ENCODE measurements at places on chromosomes 5 and 9.

DNA sequence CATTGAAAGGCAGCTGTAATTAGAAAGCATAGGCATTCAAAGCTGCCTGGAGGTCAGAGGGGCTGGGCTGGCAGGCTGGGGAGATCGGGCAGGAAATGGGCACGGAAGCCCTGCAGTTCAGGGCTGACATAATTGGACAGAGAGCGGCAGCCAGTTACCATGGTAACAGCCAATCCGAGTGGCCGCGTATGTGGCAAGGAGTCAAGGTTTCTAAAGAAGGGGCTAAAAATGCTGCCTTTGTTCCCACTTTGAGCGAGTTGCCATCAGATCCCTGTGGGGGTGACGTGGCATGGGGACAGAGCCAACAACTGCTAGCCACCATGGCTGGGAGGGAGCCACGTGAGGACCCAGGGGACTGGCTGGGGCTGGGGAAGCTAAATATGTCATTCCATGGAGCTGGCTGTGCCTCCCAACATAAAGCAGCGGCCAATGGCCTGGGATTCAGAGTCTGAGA is 44.7 kb upstream of the NDFIP1 start:
- DNase-seq = no peak

- no peak for DNase-seq
These were observed 57.1 kb downstream of the SUB1 start for GRCh38 chr5:32642276-32643002.

- no peak for DNase-seq
These were observed 4.1 kb downstream of the PLPP1 start for GRCh38 chr5:55530669-55531068.

- DNase-seq = no peak
These were observed 90.2 kb upstream of the PARP8 start for GRCh38 chr5:50576265-50576664.

DNA sequence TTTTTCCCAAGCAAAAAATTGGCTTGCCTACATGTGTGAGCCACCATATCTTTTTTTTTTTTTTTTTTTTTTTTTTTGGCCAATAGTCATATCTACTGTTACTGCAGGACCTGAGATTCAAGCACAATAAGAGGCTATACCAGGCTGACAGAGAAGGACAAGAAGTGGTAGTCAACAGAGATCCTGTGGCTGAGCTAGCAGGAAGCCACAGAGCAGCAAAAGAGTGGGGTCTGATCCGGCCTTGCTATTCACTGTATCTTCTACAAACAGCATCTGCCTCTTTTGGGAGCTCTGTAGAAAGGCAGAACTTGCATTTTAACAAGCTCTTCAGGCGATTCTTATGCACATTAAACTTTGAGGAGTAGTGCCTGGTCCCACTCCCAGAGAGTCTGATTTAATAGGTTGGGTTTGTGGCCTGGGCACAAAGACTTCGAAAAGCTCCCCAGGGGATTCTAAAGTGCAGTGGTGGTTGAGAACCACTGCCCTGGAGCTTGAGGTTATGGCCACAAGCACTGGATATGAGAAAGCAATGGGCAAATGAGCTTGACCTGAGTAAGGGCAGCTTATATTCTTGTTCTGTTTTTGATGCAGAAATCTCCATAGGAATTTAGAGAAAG is 162.8 kb downstream of the PIK3R1 start:
- DNase-seq = no peak

DNA sequence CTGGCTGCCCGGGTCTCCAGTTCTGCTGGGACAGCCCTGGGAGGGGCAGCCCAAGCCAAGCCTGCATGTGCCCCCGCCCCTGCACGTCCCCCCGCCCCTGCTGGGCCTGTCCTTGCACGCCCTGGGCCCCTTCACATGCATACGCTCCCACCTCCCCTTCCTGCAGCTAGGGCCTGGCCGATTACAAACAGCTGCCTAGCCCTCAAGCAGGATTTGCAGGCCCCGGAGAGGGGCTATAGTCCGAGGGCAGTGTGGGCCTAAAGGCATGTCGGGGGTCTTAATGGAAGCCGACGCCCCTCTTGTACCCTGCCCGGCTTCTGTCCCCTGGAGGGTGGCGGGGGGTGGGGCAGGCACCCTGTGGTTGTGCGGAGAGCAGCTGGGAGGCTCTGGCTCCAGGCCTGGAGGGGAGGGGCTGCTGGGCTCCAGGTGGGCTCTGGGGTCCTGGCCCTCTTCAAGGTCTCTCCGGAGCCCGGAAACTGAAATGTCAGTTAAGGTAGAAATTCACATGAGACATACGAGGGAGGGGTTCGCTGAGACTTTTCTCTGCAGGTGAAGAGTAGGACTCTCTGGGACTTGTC is 16.9 kb downstream of the COL5A1 start:
- peak; percentile 57 for DNase-seq

DNA sequence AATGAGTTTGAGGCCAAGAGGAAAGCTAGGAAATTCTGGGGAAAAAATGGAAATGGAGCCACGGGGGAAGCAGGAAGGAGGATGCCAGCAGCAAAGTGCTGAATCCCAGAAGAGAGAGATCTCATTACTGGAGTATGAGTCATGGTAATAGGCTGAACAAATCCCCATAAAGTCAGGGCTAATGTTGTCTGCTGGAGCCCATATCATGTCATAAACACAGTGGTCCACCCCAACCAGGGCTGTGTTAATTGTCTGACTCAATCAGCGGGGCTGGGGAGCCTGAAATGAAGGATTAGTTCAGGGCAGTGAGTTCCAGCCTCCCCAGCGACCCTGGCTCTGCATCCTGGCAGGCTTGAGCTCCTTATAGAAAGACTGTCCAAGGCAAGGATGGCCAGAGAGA is 68.8 kb downstream of the TLR4 start:
- peak; percentile 33 for DNase-seq

- DNase-seq = no peak
These were observed 236.8 kb upstream of the TARS1 start for GRCh38 chr5:33203931-33204330.

- DNase-seq = no peak
These were observed 165.2 kb upstream of the KLF9 start for GRCh38 chr9:70579686-70580085.

GRCh38 chr9:89421595-89421994 is 76.3 kb downstream of the SEMA4D start:
- DNase-seq = no peak

GRCh38 chr5:120017513-120017912 is 388.2 kb downstream of the FAM170A start:
- DNase-seq = no peak

GRCh38 chr5:124605541-124605940 is 140.9 kb downstream of the ZNF608 start:
- no peak for DNase-seq
